ENCODE measurements at places on chromosomes 7 and 10.
A peak's percentile ranks its signal among the peaks of the same experiment; 100 is the strongest.

DNA sequence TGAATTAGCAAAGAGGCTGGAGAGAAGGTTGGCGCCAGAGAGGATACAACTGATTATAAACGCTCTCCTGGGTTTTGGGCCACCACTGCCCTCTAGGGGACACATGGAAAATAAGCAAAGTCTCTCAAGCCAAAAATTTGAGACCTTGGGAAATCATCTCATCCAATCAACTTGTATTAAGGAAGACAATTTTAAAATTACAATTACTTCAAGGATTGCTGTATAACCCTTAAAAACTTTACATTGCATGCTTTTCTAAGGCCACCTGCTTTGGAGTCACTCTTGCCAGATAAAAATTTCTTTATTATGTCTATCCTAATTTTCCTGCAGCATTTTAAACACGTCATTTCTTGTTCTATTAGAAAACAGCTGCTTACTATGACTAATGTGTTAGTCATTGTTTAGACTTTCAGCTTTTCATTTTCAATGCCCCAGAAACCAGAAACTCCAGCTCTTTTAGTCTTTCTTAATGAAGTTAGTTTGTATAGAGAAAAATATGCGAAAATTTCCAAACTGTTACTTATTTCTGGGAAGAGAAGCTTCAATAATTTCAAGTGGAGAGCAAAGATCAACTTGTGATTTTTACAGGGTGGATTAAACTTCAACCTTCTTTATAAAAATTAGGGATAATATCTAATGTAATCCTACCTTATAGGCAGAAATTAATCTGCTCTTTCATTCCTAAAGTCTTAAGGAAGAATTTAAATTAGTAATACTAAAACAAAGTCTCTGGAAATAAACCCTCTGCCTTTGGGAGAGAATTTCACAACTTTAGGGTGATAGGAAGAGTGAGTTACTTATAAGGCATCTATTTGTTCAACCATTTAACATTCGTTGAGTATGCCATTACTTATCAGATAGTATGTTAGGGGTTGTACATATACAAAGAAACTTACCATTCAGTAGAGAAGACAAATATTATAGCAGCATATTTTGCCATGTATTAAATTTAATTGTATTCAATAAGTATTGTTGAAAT is 20.6 kb upstream of the RHOBTB1 start:
- peak; percentile 28 for DNase-seq

- DNase-seq = no peak
Measured at GRCh38 chr7:155090684-155091083, 20.6 kb downstream of the HTR5A start.

- no peak for DNase-seq
Measured at GRCh38 chr7:100093054-100093453, 4.3 kb downstream of the COPS6 start.

GRCh38 chr10:95297402-95297801 is 6.6 kb upstream of the PDLIM1 start:
- DNase-seq = no peak

GRCh38 chr7:82164410-82164809 is 279.2 kb downstream of the CACNA2D1 start:
- DNase-seq = no peak

GRCh38 chr10:76447578-76447977 is 1016.2 kb downstream of the LRMDA start:
- no peak for DNase-seq

DNA sequence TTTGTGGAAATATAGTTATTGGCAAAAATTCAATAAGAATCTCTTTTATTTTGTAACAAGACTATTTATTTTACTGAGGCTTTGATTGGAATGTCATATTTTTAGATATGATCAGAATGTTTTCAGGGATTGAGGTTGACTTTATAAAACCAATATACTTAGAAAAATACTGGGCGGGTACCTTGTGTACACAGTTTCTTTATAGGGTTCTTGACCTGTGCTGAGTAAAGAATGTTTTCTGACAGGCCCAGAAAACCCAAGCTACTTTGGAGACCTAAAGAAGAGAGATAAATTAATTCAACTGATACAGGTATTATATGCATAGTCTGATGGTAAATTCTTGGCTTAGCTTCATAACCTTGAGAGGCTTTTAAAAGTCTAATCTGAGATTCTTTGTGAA is 23.9 kb upstream of the SPAM1 start:
- no peak for DNase-seq

DNA sequence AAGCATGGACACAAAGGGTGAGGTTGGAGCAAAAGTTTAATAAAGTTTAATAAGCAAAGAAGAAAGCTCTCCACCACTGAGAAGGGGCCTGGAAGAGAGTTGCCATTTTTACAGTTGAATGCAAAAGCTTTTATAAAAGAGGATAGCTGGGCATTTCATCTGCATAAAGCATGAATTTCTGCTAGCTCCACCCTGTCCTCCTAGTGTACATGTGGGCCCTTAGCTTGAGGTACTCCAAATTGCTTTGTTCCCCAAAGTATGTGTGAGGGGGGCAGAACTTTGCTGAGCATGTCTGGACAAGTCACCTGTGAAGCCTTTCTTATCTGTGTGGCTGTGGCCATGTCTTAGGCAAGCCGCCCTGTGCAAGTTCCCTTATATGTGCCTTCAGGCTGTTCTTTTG is 22.6 kb upstream of the CROT start:
- DNase-seq = no peak

- no peak for DNase-seq
Measured at GRCh38 chr7:74407958-74408357, 45.7 kb upstream of the GTF2IRD1 start.

DNA sequence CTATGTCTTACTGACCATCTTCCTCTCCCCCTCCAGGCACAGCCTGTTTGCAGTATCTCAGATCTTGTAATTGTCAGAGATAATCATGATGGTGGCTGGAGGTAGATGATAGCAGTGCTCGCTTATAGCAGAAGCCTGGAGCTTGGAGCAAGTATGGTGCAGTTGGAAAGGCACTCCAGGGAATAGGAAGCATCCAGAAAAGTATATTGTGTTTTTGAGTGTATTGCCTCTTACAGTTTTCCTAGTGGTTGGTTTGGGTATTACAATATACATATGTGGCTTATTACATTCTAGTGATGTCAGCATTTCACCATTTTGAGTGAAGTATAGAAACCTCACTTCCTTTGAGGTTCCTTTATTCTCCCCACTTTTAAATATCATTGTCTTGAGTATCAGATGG is 101.5 kb downstream of the STK31 start:
- DNase-seq = no peak

GRCh38 chr7:24899905-24900304 is 80.1 kb downstream of the OSBPL3 start:
- no peak for DNase-seq

DNA sequence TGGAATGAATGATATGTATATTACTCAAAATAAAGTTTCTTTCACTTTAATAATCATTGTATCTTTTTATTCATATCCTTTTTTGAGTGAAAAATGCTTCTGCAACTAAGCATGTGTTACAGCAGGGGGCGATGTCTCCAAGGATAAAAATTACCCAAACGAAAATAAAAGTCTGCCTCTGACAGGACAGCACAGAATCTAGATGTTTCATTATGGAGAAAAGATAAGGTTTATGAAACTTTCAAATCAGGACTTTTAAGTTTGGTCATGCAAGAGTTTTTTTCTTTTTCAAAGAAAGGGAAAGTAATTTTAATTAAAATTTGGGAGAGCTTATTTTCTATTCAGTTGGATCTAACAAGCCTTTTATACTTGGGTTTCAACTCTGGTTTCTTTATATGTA is 48.4 kb downstream of the TES start:
- no peak for DNase-seq

GRCh38 chr10:102927311-102928010 is 9.4 kb downstream of the CNNM2 start:
- DNase-seq = no peak

- no peak for DNase-seq
Measured at GRCh38 chr10:92490387-92490786, 83.5 kb downstream of the IDE start.

DNA sequence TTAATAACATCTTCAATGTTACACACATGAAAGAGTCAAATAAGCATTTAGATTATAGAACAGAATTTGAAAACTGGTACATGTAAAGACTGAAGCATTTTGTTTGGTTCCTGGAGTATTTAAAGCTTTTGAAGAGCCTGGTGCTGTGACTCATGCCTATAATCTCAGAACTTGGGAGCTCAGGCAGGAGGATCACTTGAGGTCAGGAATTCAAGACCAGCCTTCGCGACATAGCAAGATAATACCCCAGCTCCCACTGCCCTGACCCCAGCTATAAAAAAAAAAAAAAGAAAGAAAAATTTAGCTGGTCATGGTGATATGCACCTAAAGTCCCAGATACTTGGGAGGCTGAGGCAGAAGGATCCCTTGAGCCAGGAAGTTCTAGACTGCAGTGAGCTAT is 87.8 kb downstream of the HDAC9 start:
- DNase-seq = no peak
